ENCODE measurements at places on chromosomes 3 and 15.

GRCh38 chr3:38040401-38040800 is 1.4 kb downstream of the DLEC1 start:
- DNase-seq, result peak; percentile 85

DNA sequence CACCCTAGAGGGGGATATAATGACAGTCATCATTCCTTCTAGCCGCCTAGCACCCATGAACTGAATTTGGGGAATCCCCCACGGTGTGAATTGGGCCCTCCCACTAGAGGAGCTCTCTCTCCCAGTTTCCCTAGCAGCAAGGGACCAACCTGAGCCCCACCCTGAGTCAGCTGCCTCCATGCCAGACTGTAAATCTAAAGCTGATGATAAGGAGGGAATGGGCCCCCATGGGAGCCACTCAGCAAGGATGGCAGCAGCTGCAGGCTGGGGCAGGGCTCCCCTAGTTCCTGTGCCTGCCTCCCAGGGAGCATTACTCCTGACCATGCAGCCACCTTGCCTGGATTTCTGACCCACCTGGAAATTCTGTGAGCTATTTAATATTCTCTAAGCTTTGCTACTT is 57.0 kb upstream of the PXYLP1 start:
- DNase-seq, result no peak

GRCh38 chr15:73841756-73842725 is 31.3 kb upstream of the TBC1D21 start:
- DNase-seq, result no peak

DNA sequence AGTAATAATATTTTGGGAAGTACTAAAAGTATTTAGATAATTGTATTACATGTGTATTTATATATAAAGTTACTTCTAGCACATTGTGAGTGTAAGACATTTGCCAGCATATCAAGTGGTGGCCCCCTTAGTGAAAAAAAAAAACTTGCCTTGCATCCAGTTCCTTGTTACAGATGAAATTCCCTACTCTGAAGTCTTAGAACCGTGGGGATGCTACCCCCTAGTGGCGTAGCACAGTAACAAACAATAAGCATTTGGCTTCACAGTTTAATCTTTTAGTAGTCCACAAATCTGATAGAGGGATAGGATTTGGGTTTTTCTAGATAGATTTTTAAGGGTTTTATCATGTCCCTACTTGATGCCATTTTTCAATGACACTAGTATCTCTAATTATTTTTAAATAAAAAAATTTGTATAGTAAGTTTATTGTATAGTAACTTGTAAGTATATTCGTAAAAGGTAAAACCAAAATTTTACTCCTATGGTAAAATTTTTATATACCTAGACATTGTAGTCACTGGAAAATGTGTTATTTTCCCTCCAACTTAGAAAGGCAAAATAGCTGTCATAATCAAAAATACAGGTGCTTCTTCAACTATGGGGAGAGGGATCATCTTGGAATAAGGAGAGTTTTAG is 14.3 kb downstream of the SMC4 start:
- DNase-seq, result peak; percentile 59

DNA sequence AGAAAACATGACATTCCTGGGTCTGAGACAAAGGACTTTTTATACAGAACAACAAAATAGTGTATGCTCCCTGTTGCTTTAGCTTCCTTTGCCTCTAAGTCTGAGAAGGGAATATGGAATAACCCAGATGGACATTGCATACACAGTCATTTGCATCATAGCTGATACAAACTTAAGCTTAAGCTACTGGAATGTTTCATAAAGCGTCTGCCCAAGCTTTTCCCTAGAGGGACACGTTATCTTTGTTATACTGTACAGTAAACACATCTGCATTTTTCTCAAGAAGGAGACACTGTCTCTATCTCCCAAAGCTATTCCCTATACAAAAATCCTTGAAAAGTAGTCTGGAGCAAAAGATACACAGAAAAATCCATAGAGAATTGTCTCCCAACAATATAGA is 775.0 kb downstream of the DIPK2A start:
- DNase-seq, result no peak

DNA sequence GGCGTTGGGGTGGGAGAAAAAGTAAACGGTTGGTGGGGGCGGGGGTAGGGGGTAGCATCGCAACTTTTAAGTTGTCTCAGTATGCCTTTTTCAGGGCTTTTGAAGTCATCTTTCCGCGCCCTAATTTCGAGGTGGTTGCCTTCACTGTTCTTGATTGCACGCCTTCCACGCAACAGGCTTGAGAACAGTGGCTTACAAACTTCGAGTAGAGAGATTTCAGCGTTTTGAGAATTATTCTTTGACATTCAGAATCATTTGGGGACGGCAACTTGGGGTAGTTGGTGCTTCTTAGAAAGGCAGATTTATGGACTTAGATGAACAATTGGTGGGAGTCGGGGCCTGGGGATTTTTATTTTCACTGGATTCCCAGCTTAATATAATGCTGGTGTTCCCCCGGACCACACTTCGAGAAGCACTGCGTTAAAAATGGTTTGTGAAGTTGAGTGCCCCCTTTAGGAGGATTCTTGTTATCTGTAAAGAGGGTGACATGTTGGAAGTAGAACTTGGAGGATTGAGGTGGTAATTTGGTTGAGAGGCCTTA is 880 bp downstream of the PPP4R2 start:
- peak; percentile 71 for DNase-seq

Measured in large intestine (tissue), 12 donors.